Neural crest cell (in vitro differentiated cells): ENCODE measurements at places on chromosomes 16 and 17. TPM values are rescaled to one million over a fixed set of nuclear protein-coding genes. Genes with fewer than 3 reads are reported as not detected.

DNA sequence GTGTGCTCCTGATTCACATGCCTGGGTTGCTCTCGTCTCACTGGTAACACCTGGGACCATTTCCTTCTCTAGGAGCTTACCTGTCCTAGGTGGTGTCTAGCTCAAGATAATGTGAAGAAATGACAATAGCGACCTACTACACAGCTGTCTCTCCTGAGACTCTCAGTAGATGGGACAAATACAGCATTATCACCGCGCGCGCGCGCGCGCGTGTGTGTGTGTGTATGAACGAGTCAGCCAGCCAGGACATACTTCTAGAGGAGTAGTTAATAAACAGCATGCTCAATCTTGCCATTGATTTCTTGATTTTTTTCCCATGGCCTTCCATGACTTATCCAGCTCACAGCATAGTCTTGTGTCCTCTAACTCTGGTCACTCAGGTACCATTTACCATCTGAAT, 268.6 kb downstream of the PHKB start:
- no peak overlapping the region for H3K27ac ChIP-seq
- no peak for DNase-seq
- peaks cover 10% of the 10 kb centered on the region for H3K4me1 ChIP-seq
- H3K36me3 ChIP-seq = no peaks in the 10 kb centered on the region
- H3K4me3 ChIP-seq = no peak overlapping the region

DNA sequence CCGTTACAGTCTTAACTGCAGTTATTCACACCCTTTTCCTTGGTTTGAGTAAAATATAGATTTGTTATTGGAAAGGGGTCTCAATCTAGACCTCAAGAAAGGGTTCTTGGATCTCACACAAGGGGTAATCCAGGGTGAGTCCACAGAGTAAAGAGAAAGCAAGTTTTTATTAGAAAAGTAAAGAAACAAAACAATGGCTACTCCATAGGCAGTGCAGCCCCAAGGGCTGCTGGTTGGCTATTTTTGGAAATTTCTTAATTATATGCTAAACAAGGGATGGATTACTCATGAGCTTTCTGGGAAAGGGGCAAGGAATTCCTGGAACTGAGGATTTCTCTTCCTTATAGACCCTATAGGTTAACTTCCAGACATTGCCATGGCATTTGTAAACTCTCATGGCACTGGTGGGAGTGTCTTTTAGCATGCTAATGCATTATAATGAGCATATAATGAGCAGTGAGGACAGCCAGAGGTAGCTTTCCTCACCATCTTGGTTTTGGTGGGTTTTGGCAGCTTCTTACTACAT, 24.5 kb upstream of the MILR1 start:
- no peak for DNase-seq
- peaks cover 17% of the 10 kb centered on the region for H3K27me3 ChIP-seq
- H3K27ac ChIP-seq = no peak overlapping the region

GRCh38 chr17:49633250-49633649, 44.6 kb downstream of the SPOP start:
- H3K4me1 ChIP-seq = peaks cover 12% of the 10 kb centered on the region
- DNase-seq = no peak
- H3K36me3 ChIP-seq = peaks cover 3% of the 10 kb centered on the region

Gene CYGB
- total RNA-seq = 8.6 and 8.7 TPM in 2 replicates
